ENCODE measurements at places on chromosomes 2 and 18.

GRCh38 chr2:152890736-152891135, 172.3 kb downstream of the ARL6IP6 start:
- DNase-seq, result no peak

GRCh38 chr18:77140030-77140429, 7.4 kb upstream of the MBP start:
- no peak for DNase-seq

GRCh38 chr2:197310987-197311420, 424 bp upstream of the ANKRD44 start:
- DNase-seq, result no peak

- no peak for DNase-seq
These were observed 80.9 kb downstream of the SMC6 start for GRCh38 chr2:17672583-17673317.

DNA sequence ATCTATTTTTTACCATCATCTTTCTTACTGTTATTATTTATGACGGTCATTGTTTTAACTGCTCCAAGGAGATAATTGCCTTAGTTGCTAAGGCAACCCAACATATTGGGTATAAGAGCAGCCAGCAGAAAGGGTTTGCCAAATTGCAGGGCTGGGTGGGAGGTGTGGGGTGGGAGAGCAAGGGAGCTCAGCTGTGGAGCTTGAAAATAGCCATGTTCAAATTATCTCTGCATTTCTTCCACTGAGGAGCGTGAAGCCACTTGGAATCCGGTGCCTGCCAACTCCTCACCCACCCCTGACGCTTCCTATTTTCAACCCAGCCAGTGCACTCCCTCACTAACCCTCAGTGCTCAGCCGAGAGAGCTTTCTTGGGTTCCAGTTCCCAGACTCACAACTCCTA, 60.8 kb downstream of the SETBP1 start:
- no peak for DNase-seq
